ENCODE measurements at places on chromosomes 2 and 18.

DNA sequence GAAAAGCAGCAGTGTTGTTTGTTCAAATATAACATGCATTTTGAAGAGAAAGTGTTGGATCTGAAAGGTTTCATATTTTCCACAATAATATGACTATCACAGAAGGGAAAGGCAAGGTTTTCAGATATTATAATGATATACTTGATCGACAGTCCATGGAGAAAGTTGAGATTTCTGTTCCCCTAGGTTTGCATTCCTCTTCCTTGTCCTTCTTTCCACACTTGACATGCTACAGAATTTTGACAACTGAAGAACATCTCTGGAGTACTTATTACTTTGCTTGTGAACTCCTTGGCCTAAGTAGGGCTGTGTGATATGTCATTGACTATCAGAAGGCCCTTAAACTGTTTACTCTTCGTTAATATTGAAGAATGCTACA is 46.5 kb downstream of the TMEFF2 start:
- no peak for DNase-seq

DNA sequence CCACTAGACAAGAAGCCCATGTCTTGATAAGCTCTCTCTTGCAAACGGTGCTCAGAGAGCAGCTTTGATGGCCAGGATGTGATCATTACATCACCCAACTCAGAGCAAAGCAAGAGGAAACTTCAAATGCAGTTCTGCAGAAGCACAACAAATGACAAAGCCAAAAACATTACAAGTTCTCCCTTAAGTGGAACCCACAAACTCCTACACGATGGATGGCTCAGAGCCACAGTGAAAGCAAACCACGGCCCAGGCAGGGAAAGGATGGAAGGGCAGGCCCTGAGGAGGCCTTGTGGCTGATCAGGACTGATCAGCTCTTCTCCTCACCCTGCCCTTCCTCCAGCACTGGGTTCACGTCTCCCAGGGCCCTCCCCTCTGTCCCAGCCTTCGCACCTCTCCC is 326.4 kb downstream of the EIPR1 start:
- DNase-seq: no peak

GRCh38 chr18:57930476-57930875 is 113.5 kb upstream of the NEDD4L start:
- no peak for DNase-seq

GRCh38 chr18:69580107-69580506 is 179.4 kb downstream of the DOK6 start:
- no peak for DNase-seq

DNA sequence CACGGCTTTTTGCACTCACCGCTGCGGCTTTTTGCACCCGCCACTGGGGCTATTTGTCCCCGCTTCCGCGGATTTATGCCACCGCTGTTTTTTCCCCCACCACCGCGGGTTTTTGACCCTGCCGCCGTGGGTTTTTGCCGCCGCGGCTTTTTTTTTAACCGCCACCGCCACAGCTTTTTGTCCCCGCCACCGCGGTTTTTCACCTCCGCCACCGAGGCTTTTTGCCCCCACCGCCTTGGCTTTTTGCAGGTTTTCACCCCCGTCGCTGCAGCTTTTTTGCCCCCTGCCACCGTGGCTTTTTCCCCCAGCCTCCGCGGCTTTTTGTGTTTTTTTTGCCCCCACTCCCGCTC is 2796.7 kb upstream of the TEKT4 start:
- no peak for DNase-seq

DNA sequence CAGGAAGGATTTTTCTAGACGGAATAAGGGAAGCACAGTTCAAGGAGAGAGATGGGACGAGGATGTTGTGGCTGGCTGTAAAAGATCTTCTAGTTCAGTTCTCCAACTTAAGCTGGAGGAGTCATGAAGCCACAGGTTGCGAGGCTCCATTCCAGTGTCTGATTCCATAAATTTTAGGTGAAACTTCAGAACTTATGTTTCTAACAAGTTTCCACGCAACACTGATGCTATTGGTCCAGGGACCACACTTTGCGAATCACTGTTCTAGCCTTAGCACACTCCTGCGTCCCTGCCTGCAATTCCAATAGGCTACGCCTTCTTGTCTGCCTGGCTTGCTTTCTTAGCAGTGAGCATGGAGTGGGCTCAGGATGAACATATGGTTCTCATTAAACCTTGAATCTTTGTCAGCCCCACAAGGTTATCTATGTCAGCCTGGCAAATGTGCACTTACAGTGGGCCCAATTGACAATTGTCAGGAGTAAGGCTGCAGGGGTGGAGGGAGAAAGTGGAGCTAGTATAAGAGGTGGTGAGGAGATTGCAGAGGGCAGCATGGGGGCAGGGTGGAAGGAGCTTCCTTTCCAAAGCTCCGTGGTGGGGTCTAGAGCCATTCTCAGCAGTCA is 438.1 kb upstream of the ST6GAL2 start:
- no peak for DNase-seq

All from CD4-positive, alpha-beta T cell treated with Interleukin-15 for 1 hour (primary cell).